Activated CD4-positive, alpha-beta memory T cell treated with anti-CD3 and anti-CD28 coated beads, Interleukin-2, amount 10 ng/mL, durations not matched to agents 7 days and 5 days (primary cell): ENCODE measurements at places on chromosomes 6 and 20.

DNA sequence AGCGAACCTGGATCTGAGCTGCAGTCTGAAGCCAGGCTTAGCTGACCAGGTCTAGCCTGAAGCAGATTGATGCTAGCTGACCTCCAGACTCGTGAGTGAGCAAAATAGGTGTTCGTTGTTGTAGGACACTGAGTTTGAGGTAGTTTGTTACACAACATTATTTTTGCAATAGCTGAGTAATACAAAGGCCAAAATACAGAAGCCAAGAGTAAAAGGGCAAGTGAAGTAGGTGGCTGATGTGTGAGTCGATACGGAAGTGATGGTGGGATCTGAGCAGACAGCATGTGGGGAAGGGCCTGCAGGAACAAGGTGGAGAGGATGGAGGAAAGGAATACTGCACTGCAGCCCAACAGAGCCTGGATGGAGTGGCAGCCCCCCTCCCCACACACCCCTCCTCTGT is 8.5 kb upstream of the SPATS1 start:
- no peak for DNase-seq

- DNase-seq, result no peak
These were observed 413.1 kb downstream of the PLCB1 start for GRCh38 chr20:8545212-8545611.

DNA sequence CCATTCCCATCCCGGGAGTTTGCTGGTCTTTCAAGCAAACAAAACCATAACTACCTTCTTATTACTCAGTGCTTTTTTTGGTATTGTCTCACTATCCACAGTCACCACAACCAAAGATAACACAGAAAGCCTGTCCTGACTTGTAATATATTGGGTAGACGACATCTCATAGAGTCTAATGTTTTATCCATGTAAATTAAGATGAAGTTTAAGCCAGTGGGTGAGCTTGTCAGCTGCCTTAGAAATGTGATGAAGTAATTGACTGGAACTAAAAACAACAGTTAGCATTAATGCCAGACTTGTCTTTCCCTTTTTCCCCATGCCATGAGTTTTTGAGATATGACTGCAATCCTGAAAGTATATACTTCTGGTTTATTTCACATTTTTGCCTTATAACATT is 282.7 kb upstream of the PRDM1 start:
- DNase-seq, result no peak

GRCh38 chr20:46752728-46753127 is 43.3 kb downstream of the SLC2A10 start:
- DNase-seq, result peak; percentile 60

GRCh38 chr6:129100164-129100563 is 217.2 kb downstream of the LAMA2 start:
- DNase-seq, result no peak
